ENCODE measurements at places on chromosomes 5 and 9.

DNA sequence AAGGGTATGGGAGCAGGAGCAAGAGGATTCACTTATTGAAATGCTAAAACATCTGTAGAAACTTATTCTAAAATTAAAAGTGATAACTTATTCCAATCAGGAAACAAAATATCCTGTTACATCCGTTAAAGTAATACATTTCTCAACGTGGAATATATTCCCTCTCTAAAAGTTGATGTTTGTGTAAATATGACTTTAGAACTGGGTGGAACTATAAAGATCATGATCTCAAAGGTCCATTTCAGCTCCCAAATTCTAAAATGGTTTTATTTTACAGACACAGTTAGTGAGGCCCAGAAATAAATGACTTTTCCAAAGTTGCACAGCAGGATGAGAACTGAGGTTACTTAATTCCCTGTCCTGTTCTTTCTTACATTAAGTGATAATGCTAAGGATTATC, 21.1 kb downstream of the ISOC1 start:
- no peak for DNase-seq

GRCh38 chr5:179232091-179232735, 113.0 kb downstream of the ADAMTS2 start:
- no peak for DNase-seq

- DNase-seq = no peak
Measured at GRCh38 chr5:458547-459353, 15.8 kb downstream of the EXOC3 start.

DNA sequence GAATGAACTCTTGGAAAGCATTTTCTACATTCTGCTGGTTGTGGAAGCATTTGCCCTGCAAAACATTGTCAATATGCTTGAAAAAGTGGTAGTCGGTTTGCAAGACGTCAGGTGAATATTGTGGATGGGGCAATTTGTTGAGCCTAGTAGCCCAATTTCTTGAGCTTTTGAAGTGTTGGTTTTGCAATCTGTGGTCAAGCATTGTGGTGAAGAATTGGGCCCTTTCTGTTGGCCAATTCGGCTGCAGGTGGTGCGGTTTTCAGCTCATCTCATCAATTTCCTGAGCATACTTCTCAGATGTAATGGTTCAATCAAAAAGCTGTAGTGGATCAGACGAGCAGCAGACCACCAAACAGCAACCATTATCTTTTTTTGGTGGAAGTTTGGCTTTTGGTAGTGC, 426.8 kb upstream of the CDH9 start:
- no peak for DNase-seq

- DNase-seq = no peak
Measured at GRCh38 chr9:114250235-114250568, 72.7 kb upstream of the ORM1 start.

GRCh38 chr5:83471405-83472212, at the start of gene VCAN:
Gene VCAN (plus strand): TSS chr5:83471744. CDS start chr5:83483519, 11,775 bp downstream.
- no peak for DNase-seq

- DNase-seq = no peak
Measured at GRCh38 chr9:20908461-20908860, 123.0 kb downstream of the HACD4 start.

DNA sequence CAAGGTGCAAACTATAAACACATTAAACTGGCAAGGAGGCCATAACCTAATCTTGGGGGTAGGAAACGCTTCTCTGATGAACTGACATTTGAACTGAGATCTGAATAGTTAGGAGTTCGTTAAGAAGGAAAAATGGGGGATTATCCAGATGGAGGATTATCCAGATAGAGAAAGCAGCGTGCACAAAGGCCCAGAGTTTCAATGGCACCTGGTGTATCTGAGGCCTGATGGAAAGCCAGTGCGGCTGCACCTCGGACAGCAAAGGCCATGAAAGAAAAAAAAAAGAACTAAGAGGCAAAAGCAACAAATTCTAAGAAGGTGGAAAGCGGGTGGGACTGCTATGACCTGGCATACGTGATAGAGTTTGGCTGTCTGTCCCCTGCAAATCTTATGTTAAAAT, 13.0 kb upstream of the CTNNAL1 start:
- no peak for DNase-seq

DNA sequence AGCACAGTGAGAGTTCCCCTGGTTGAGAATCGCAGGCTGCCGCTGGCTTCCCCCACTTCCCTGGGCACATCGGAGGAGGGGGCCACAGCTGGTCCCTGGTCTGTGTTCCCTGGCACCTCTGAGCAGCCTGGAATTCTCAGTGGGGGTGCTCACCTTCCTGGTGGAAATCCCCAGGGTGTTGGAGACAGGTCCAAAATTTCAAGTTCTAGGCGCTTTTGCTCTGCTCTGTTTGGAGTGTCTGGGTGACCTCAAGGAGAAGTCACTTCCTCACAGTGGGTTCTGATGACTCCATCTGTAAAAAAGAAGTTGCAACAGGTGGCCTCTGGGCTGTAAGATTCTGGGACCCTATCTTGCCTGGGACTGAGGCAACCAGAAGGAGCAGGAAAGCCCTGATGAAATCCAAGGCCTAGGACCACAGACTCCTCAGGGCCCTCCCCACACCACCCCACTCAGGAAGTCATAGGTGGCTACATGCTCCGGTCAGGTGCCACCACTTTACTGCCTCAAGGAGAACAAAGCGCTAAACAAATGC, at the start of gene TRAF1:
TRAF1 (minus strand) TSS at position 400 of the 532 bp plus-strand sequence. CDS start 721 bp downstream, outside the sequence.
- no peak for DNase-seq

- peak; percentile 3 for DNase-seq
Measured at GRCh38 chr5:16051246-16051755, 128.3 kb downstream of the MARCHF11 start.

DNA sequence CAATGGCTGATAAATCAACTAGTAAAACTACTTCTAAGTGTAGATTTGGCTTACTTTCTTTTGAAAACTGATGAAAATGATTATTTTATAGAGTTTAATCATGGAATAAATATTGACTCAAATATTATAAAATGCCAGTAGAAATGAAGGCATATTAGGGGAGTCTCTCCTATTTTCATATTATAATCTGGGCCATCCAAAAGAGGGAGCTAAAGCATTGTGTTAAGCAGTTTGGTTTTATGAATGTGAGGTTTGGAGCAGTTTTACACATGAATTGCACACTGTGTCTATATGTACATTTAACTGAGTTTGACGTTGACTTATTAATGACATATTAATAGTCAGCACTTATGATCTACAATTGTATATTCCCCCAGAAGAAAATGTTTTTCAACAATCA, 17.4 kb downstream of the CDH9 start:
- DNase-seq = no peak

DNA sequence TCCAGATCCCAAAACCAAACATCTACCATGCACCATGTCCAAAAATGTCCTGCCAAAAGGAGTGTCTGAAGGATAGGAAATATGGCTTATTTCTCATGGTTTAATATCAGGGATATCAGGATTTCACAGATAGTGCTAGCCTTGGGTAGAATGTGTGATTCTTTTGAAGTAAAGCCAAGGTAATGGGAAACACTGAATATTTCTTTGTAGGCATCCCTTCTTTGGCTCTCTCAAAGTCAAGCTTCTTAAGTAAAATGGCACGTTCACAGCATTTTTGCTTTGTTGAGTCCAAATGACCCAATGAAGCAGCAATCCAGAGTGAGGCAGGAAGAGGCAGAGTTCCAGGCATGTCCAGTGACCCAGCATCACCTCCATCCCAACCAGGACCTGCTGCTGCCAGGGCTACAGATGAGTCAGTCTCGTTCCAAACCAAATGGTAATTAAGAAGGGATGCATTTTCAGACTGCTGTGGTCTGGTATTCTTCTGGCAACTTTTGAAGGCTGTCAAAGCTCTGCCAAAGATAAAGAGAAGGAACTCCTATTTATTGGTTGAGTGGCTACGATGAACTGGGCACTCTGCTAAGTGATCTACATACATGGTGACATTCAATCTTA, 678.8 kb upstream of the KLF4 start:
- no peak for DNase-seq

GRCh38 chr9:77648234-77649108, at the start of gene GNA14:
Gene GNA14 (minus strand): TSS chr9:77648322. CDS start chr9:77647793, 529 bp downstream.
- no peak for DNase-seq

GRCh38 chr5:68407311-68408239, 192.0 kb downstream of the PIK3R1 start:
- DNase-seq = no peak

- no peak for DNase-seq
Measured at GRCh38 chr5:16617274-16617968, 624 bp upstream of the RETREG1 start.

- no peak for DNase-seq
Measured at GRCh38 chr9:16515207-16515606, 355.3 kb downstream of the BNC2 start.

DNA sequence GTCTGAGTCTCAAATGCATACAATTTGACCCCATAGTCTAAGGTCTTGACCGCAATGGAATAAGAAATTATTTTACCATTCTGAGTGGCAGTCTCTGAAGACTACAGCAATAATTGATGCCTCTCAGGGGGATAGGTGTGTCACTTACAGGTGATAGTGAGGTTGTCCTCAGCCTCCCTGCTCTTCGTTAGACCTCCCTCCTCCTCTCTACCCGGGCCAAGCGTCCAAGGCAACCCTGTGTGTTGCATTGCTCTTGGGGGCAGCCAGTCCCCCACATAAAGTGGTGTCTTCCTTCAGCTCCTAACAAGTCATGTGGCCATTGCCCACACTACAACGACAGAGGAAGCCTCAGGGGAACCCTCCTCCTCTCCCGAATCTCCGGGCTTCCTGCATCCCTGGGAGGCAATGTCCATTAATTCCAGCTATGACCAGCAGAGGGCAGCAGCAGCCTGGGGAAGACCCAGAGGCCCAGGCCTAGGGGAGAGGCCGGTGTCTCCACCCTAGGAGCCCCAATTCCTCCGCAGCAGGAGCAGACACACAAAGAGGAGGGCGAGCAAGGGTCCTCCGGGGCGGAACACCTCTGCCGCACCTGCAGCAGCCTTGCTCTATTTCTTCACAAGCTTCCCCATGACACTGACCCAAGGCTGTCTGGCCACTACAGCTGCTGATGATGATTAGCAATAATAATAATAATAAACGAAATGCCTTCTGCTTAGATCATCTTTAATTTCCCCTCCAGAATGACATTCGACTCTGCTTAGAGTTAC, 134.8 kb downstream of the KCNIP1 start:
- peak; percentile 49 for DNase-seq

DNA sequence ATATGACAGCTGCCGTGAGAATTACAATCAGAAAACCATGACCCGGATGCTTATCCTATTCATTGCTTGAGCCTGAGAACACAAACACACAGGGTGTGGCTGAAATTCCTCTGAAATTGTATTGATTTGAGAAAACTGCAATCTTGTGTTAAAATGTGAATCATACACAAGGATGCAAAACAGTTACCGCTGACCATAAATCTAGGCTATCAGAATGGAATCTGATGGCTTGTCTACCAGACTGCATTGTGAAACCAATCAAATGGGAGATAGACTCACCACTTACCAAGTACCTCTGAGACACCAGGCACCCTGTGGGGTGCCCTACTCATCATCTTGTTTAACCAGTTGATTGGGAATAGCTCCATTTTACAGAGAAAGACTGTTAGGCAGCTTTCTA, 188.7 kb upstream of the MSX2 start:
- no peak for DNase-seq

DNA sequence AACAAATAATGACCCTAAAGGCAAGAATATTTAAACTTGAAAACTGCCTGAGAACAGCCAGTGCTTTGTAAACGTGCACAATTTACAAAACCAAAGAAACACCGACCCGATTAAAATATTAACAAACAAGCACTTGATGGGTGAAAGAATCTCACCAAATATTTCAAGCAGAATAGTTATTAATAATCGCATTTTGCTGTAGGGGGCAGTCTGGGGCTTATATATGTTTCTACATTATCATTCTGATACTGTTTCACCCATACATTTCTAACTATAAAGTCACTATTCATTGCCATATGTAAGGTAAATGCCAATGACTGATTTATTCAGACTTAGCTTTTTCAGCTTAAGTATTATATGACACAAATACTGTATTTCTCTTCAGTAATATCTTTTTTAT, 37.7 kb downstream of the UBAP2 start:
- DNase-seq = peak; percentile 16

GRCh38 chr5:100518377-100518776, 16.8 kb upstream of the FAM174A start:
- DNase-seq = no peak

DNA sequence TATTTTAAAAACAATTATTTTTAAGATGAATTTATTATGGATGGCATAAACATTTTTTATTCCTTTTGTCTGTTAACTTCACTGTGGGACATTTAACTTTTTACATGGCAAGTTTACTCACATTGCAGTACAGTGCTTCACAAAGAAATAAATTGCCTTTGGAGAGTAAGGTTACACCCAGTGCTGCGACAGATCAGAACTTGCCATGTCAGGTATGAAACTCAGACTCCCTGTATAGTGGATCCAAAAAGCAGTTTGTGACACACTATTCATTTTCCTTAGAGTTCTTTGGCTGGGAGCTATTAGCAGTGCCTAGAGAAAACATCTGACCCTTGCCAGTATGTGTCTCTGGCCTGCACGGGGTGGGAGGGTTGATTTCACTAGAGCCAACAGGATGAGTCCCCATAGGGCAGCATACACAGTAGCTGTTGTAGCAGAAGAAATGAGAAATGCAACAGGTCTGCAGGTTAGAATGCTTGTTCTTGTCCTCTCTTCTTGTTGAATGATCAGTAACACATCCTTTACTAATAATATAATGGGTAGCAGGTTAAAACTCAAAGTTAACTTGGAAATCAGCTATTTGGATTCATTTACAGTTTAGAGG, 42.9 kb downstream of the STARD4 start:
- DNase-seq = no peak

GRCh38 chr5:94693845-94694370, 75.4 kb downstream of the SLF1 start:
- no peak for DNase-seq

DNA sequence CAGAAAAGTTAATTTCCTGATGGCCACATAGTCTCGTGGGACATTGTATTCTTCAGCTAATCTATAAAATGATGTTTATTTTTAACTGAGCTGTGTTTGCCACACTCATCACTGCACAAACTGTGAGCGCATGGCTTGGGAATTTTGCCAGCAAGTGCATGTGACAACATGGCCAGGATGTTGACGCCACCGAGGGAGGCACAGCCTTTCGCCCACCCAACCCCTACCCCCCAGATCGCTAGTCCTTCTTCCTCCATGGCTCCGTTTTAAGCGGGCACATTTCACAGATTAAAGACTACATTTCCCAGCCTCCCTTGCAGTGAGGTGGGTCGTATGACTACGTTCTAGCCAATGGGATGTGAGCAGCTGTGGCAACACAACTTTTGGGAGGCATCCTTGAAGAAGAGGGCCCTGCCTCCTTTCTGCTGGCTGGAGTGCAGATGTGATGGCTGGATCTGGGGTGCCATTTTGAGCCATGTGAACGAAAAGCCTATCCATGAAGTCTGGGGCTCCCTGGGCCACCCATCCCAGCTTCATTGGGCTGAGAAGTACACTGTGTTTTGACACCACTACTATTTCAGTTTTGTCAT, 7.9 kb downstream of the NRARP start:
- no peak for DNase-seq

GRCh38 chr9:116055536-116055935, 98.1 kb upstream of the PAPPA start:
- DNase-seq = no peak

GRCh38 chr5:171715551-171715950, 70.1 kb upstream of the SMIM23 start:
- no peak for DNase-seq

- DNase-seq = no peak
Measured at GRCh38 chr5:149886060-149886459, 58.5 kb downstream of the PDE6A start.

All from foreskin melanocyte (primary cell).